ENCODE measurements at places on chromosomes 2 and 18. TPM values are rescaled to one million over a fixed set of nuclear protein-coding genes. Genes with fewer than 3 reads are reported as not detected.
A peak's percentile ranks its signal among the peaks of the same experiment; 100 is the strongest.

GRCh38 chr2:196217116-196217515 is 45.7 kb upstream of the STK17B start:
- no peaks in the 10 kb centered on the region for H3K27me3 ChIP-seq
- H3K4me3 ChIP-seq, result no peak overlapping the region
- no peaks in the 10 kb centered on the region for H3K36me3 ChIP-seq

GRCh38 chr18:46435031-46435430 is 222.0 kb downstream of the LOXHD1 start:
- H3K27me3 ChIP-seq, result peaks cover 41% of the 10 kb centered on the region
- H3K4me3 ChIP-seq, result no peak overlapping the region
- DNase-seq, result no peak
- peaks cover 8% of the 10 kb centered on the region for H3K36me3 ChIP-seq
- no peaks in the 10 kb centered on the region for H3K4me1 ChIP-seq

DNA sequence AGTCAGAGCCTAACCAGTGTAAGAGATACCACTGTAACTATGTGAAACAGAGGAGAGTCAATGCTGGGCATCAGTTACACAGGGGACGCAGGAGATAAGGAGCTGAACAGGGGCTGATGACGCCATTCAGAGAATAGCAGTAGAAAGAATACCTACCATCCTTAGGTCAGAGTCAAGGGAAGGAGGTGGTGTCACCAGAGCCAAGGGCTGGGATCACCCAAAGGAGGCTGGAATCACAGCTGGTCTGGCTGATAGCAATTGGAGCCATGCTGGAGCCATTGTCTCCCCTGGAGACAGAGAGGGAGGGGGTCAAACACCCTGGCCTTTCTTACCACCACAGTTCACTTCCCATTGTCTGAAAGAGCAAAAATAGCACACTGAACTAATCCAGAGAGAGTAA is 37.3 kb upstream of the C18orf32 start:
- no peaks in the 10 kb centered on the region for H3K4me1 ChIP-seq
- no peak overlapping the region for H3K4me3 ChIP-seq
- DNase-seq, result no peak
- no peaks in the 10 kb centered on the region for H3K36me3 ChIP-seq

GRCh38 chr18:35322486-35323458 is 21.4 kb downstream of the ZNF24 start:
- no peaks in the 10 kb centered on the region for H3K27me3 ChIP-seq
- H3K4me3 ChIP-seq, result no peak overlapping the region
- peaks cover 5% of the 10 kb centered on the region for H3K36me3 ChIP-seq
- no peaks in the 10 kb centered on the region for H3K4me1 ChIP-seq

DNA sequence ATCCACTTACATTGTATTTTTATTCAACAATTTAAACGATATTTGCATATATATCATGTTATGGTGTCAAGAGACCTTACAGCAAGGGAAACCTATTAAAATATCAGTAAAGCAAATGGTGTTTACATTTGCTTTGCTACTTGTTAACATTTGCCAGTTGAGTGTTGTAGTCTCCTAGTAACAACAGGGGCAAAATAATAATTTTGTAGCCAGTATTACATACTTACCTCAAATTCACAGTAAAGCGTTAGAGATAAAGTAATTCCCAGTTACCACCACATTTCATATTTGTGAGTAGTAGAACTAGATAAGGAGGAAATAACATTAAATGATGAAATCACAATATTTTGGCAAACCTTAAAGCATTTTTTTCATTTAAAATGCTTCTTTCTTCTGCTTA is 71.3 kb downstream of the FASTKD2 start:
- no peak overlapping the region for H3K27ac ChIP-seq
- no peaks in the 10 kb centered on the region for H3K4me1 ChIP-seq
- no peak overlapping the region for H3K4me3 ChIP-seq

DNA sequence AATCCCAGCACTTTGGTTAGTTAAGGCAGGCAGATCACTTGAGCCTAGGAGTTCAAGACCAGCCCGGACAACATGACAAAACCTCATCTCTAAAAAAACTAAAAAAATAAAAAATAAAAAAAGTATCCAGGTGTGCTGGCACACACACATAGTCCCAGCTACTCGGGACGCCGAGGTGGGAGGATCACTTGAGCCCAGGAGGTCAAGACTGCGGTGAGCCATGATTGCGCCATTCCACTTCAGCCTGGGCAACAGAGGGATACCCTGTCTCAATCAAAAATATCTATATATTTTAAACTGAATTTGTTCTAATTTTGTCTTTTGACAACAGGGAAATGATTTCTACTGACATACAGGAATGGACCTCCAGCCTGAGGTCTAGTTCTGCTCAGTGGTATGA is 73.3 kb upstream of the MBOAT2 start:
- no peaks in the 10 kb centered on the region for H3K36me3 ChIP-seq
- H3K27me3 ChIP-seq, result peaks cover 22% of the 10 kb centered on the region
- no peak overlapping the region for H3K4me3 ChIP-seq
- H3K4me1 ChIP-seq, result no peaks in the 10 kb centered on the region
- no peak for DNase-seq

DNA sequence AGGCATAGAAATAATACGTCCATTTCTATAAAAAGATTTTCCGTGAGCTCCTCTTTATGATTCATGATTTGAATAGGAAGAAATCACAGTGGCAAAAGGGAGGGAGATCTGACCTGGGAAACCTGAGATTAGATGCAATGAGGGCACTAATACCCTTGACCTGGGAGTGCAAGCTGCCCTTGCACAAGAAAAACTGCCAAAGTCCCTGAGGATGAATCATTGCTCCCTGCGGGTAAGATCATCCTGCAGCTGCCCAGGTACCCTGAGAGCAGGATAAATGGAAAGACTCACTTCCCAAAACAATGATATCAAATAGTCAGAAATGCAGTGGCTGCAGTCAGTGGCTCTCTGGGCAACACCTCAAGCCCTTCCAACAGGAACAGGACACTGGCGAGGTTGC is 11.6 kb downstream of the FHL2 start:
- no peaks in the 10 kb centered on the region for H3K4me1 ChIP-seq
- H3K27ac ChIP-seq, result no peak overlapping the region
- peaks cover 2% of the 10 kb centered on the region for H3K36me3 ChIP-seq
- H3K4me3 ChIP-seq, result no peak overlapping the region
- no peak for DNase-seq

- no peak for DNase-seq
- H3K4me3 ChIP-seq, result peak overlapping the region; percentile 96
- H3K27me3 ChIP-seq, result no peaks in the 10 kb centered on the region
Measured at GRCh38 chr2:177265824-177266817, 1.6 kb upstream of the NFE2L2 start.

GRCh38 chr2:23718931-23719700 is 207.8 kb downstream of the ATAD2B start:
- H3K36me3 ChIP-seq, result peaks cover 15% of the 10 kb centered on the region
- H3K4me3 ChIP-seq, result no peak overlapping the region
- H3K4me1 ChIP-seq, result peaks cover 16% of the 10 kb centered on the region
- H3K27me3 ChIP-seq, result no peaks in the 10 kb centered on the region

DNA sequence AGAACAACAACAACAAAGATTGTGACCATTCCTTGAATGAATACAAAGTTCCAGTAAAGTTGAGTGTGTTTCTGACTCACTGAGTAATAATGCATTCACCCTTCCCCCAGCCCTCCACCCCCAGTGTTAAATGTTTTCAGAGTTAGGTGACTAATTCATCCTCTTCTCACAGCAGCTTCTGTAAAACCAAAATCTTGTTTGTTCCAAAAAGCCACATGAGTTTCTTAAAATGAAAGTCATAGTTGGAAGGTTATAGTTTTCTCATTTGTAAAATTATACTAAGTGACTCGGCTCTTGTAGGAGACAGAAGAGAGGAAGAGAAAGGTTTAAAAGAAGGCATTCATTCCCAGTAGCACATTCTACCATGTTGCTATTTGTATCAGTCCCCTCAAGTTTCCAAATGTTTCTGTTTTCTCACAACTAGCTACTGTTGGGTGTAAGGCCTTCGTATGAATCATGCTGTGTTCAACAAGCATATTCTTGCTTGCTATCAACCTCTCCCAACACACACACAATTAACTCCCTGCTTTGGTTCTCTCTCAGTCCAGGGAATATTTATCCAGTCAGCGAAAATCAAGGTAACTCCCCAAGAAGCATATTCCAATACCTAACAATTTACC is 75.3 kb downstream of the MBD2 start:
- H3K4me1 ChIP-seq, result peaks cover 11% of the 10 kb centered on the region
- no peak for DNase-seq
- peaks cover 5% of the 10 kb centered on the region for H3K36me3 ChIP-seq
- no peak overlapping the region for H3K27ac ChIP-seq
- no peaks in the 10 kb centered on the region for H3K27me3 ChIP-seq
- no peak overlapping the region for H3K4me3 ChIP-seq

DNA sequence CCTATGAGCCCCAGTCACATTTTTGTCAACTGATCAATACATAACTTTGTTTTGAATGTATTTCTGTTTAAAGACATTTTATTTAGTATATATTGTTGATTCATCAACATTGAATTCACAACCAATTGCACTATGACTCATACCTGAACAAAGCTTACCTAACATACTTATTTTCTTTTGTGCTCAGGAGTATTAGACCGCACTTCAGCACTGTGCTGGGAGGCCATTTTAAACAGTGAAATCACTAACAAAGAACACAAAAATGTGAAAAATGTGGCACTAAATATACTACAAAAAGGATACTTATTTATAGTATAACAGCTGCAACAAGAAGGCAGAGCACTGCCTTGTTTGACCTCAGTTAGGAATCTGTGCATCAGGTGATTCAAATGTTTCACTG is 12.4 kb upstream of the IFIH1 start:
- H3K4me1 ChIP-seq, result peaks cover 3% of the 10 kb centered on the region
- H3K27ac ChIP-seq, result no peak overlapping the region
- no peak overlapping the region for H3K4me3 ChIP-seq
- DNase-seq, result no peak
- no peaks in the 10 kb centered on the region for H3K27me3 ChIP-seq
- no peaks in the 10 kb centered on the region for H3K36me3 ChIP-seq

DNA sequence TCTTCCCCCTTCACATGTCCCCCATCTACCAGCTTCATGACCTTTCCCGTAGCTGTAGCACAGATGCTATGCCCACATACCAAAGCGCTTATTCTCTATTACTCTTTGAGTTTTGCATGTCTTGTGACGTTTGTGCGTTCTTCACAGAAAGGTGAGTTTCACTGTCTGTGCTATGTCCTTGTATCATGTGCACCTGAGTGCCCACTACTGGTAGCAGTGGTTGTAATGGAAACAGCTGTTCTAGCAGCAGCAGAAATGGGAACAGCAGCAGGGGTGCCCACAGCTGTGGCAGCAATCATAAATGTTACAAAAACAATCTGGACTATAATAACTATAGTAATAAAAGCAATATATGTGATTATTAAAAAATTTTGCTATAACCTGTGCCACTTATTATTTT is 127.1 kb downstream of the STK39 start:
- H3K4me1 ChIP-seq, result peaks cover 2% of the 10 kb centered on the region
- H3K27ac ChIP-seq, result no peak overlapping the region
- DNase-seq, result no peak
- H3K4me3 ChIP-seq, result no peak overlapping the region
- H3K36me3 ChIP-seq, result peaks cover 7% of the 10 kb centered on the region
- no peaks in the 10 kb centered on the region for H3K27me3 ChIP-seq

- no peak for DNase-seq
- no peaks in the 10 kb centered on the region for H3K27me3 ChIP-seq
- H3K27ac ChIP-seq, result no peak overlapping the region
- peaks cover 2% of the 10 kb centered on the region for H3K36me3 ChIP-seq
- peaks cover 23% of the 10 kb centered on the region for H3K4me1 ChIP-seq
- H3K4me3 ChIP-seq, result no peak overlapping the region
Measured at GRCh38 chr18:57664568-57665165, 43.0 kb upstream of the NARS1 start.

GRCh38 chr2:156470975-156471583 is 34.9 kb downstream of the GPD2 start:
- no peaks in the 10 kb centered on the region for H3K27me3 ChIP-seq
- H3K36me3 ChIP-seq, result peaks cover 2% of the 10 kb centered on the region
- no peak overlapping the region for H3K4me3 ChIP-seq
- H3K4me1 ChIP-seq, result peaks cover 31% of the 10 kb centered on the region
- no peak for DNase-seq
- H3K27ac ChIP-seq, result peak overlapping the region; percentile 0

- no peaks in the 10 kb centered on the region for H3K36me3 ChIP-seq
- no peak for DNase-seq
- no peak overlapping the region for H3K27ac ChIP-seq
- peaks cover 40% of the 10 kb centered on the region for H3K27me3 ChIP-seq
- no peaks in the 10 kb centered on the region for H3K4me1 ChIP-seq
Measured at GRCh38 chr2:71783815-71784214, 330.5 kb downstream of the DYSF start.

- DNase-seq, result no peak
- H3K27me3 ChIP-seq, result peaks cover 6% of the 10 kb centered on the region
- H3K4me3 ChIP-seq, result no peak overlapping the region
- peaks cover 7% of the 10 kb centered on the region for H3K36me3 ChIP-seq
- H3K4me1 ChIP-seq, result peaks cover 7% of the 10 kb centered on the region
Measured at GRCh38 chr2:8059255-8059654, 622.6 kb upstream of the ID2 start.

DNA sequence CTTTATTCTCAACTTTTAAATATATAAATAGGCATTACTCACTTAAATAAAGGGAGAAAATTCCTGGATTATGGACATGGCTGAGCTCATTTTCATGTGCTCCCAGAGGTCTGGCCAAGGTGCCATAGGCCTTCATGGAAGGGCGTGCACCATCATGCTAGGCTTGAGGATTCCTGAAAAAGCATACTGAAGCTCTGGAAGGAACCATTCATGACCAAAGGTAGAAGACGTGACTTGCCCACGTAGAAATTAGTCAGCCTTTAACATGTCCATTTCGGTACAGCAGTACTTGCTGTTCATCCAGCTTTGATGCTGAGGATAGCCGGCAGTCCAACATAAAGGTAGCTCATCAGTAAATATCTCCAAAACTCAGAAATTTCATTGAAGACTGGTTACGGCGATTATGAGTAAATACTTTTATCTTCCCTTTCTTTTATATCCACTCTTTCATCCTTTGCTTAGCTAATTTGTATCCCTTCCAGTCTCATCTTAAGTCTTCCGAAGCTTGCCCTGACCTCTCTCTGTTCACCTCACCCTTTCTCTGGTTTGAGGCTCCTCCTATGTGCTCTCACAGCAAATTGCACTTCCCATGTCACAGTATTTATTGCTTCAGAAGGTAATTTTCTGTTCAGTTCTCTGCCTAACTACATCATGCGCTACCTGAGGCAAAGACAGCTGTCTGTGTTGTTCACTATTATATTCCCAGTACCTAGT is 32.3 kb upstream of the ASNSD1 start:
- H3K4me1 ChIP-seq, result peaks cover 19% of the 10 kb centered on the region
- H3K27ac ChIP-seq, result peak overlapping the region; percentile 1
- no peaks in the 10 kb centered on the region for H3K27me3 ChIP-seq
- no peak for DNase-seq
- H3K4me3 ChIP-seq, result no peak overlapping the region

The EPB41L3 gene
- total RNA-seq, result 1.9 TPM

The INHA gene
- not detected for total RNA-seq

The ANO7 gene
- total RNA-seq, result 0.16 TPM

The SERPINB7 gene
- not detected for total RNA-seq

The STEAP3 gene
- total RNA-seq, result 0.10 TPM

The SLC30A3 gene
- not detected for total RNA-seq

The KCNS3 gene
- total RNA-seq, result not detected

The PLGLB1 gene
- 5.9 TPM for total RNA-seq

The NTSR2 gene
- total RNA-seq, result not detected

The CAPN14 gene
- 0.18 TPM for total RNA-seq

Data from T-helper 17 cell (primary cell).